Stimulated activated CD4-positive, alpha-beta T cell treated with anti-CD3 and anti-CD28 coated beads, TNF-alpha, amount 100 ng/mL, for 4 hours (primary cell): ENCODE measurements at places on chromosomes 3 and 15.

DNA sequence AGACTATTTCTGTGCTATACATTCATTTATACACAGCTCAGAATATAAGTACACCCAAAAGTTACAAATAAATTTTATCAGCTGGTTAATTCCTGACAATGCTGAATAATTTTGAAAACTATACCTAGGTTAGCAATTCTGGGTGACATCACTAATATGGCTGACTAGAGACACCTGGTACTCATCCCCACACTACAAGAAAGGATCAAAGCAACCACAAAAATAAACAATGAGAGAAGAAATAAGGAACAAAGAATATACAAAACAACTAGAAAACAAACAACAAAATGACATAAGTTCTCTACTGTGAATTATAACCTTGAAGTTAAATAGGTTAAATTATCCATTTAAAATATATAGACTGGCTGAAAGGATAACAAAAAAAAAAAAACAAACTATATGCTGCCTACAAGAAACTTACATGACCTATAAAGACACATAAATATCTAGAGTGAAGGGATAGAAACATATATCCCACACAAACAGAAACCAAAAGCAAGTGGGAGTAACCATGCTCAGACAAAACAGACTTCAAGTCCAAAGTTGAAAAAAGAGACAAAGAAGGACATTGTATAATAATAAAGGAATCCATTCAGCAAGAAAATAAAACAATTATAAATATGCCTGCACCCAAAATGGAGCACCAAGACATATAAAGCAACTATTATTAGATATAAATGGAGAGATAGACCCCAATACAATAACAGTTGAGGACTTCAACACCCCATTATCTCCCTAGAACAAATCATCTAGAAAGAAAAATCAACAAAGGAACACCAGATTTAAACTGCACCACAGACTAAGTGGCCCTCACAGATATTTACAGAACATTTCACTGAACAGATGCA, 57.8 kb downstream of the IMPG2 start:
- DNase-seq = no peak

DNA sequence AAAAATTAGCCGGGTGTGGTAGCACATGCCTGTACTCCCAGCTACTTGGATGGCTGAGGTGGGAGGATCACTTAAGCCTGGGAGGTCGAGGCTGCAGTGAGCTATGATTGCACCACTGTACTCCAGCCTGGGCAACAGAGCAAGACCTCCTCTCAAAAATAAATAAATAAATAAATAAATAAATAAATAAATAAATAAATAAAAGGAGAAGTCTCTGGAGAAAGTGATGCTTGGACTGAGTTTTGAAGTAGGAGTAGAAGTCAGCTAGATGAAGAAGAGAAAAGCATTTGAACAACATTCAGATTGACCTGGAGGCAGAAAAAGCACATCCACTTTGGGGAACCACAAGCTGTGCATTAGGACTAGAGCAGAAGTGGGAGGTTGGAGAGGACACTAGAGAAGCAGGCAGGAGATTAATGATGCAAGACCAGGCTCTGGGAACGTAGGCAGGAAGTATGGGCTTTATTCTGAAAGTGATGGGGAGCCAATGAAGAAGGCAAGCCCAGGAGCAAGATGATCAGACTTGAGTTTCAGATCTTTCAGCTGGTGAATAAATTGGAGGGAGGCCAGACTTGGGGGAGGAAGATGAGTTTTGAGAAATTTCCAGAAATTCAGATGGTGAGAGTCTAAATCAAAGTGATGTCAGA, 48.7 kb downstream of the KLHL6 start:
- DNase-seq = no peak

DNA sequence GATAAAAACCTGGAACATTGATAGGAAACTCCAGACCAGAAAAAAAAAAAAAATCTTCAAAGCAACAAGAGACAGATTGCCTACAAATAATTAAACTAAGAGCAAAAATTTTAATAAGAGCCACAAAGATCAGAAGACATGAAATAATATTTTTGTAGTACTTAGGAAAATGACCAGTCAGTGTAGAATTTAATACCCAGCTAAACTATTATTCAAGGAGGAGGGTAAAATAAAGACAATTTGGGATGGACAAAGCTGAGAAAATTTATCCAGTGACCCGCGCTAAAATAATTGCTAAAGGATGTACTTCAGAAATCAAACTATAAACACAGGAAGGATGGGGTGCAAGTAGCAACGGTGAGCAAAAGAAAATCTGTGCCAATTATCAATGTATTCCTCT, 133.2 kb downstream of the AQP9 start:
- DNase-seq = no peak

GRCh38 chr3:13316603-13317002, 103.5 kb downstream of the NUP210 start:
- no peak for DNase-seq

DNA sequence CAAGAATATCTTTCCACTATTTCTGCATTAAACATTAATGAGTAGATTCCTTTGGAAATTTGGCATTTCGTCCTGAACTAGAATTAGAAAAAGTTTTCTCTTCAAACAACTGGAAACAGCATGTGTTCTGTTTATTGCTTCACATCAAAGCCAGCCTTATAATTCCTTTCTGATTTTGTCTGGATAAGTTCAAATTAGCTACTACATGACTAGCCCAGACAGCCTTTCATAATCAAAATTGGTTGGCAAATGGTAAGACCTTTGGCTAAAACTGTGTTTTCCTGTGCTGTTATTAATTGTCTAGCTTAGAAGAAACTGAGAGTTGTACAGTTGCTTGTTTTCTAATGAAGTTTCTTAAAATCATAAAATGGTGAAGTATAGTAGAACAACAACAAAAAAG, 52.7 kb upstream of the P3H2 start:
- no peak for DNase-seq

DNA sequence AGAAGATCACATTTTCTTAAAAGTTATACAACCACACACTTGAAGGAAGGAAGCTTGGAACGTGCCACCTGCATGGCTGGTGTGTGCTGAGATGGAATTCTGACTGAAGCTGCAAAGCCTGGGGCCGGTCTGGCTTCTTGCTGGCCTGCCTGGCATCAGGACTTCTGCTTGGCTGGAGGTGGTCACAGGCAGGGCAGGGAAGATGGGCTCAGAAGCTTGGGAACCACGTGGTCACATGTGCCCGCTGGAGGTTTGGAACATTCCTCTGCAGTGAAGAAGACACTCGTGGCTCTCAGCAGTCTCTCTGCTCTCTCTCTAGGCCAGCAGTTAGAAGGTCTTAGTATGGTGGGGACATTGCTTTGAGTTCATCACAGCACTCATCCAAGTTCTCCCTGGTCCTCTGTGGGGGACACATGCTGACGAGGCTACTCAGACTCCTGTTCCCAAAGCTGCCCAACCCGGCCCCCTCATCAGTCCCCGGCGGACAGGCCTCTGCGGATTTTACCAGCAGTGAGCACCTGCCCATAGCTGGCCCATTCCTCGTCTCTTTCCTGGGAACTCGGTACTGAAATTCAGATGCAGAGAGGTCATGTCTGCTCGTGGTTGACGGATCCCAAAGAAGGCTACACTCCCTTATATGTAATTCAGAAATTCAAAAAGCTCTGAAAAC, 229.0 kb downstream of the ADAMTS17 start:
- DNase-seq = no peak

GRCh38 chr3:193241716-193242115, 694 bp downstream of the PLAAT1 start:
- no peak for DNase-seq

DNA sequence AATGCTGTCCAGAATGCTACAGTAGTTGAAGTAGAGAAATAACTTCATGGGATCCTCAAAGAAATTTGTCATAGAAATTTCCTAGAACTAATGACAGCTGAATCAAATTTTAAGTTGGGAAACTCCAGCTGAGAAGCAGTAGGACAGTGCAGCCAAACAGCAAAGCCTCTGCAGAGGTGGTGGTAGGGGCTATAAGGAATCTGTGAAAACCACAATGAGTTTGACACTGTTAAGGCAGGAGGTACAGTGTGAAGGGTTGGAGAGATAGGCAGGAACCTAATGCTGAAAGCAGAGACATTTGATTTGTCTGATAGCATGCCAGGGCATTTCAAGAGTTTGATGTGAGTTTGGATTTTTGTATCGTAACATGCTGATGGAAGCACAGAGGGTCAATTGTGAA, 22.0 kb downstream of the ASTE1 start:
- no peak for DNase-seq
